ENCODE measurements at places on chromosomes 4 and X.

DNA sequence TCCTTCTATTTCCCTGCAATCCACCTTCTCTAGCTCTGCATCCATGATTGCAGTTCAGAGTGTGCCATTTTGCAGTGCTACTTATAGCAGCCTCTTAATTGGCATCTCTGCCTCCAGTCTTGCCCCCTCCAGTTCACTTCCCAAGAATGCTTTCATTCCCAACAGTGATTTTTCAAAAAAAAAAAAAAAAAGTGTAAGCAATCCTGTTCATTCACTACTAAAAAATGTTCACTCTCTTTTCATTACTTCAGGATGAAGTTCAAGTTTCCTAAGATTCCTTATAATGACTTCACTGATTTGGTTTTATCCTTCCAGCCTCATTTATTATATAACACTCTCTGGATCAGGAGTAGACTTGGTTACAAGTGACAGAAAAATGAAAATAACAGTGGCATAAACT lies 124.7 kb upstream of the LNX1 start:
- no peak for DNase-seq

GRCh38 chr4:153079857-153080391 lies 124.3 kb upstream of the TRIM2 start:
- no peak for DNase-seq

GRCh38 chr4:154516318-154517029 lies 24.9 kb upstream of the DCHS2 start:
- DNase-seq: no peak

DNA sequence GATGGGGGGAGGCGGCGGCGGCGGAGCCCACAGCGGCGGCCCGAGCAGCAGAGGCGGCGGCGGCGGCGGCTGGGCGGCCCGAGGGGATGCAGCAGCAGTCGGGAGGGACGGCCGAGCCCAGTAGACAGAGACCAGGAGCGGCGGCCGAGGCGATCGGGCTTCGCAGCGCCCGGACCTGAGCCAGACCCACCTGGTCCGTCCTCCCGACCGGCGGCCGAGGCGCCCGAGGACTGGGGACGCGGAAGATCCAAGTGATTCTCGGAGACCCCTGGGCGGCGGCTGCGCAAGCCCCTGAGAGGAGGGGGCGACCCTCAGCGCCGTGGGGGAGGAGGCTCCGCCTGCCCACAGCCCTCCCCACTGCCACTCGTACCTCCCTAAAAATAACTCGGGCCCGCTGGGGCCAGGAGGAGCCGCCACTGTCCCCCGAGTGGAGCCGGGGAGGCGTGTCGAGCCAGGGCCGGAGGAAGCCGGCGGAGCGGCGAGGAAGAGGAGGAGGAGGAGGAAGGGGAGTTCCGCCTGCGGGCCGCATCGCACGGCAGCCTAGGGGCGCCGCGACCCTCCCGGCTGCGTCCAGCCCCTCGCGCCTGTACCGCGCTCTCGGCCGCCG lies 608 bp downstream of the RAPGEF2 start:
- DNase-seq: no peak

DNA sequence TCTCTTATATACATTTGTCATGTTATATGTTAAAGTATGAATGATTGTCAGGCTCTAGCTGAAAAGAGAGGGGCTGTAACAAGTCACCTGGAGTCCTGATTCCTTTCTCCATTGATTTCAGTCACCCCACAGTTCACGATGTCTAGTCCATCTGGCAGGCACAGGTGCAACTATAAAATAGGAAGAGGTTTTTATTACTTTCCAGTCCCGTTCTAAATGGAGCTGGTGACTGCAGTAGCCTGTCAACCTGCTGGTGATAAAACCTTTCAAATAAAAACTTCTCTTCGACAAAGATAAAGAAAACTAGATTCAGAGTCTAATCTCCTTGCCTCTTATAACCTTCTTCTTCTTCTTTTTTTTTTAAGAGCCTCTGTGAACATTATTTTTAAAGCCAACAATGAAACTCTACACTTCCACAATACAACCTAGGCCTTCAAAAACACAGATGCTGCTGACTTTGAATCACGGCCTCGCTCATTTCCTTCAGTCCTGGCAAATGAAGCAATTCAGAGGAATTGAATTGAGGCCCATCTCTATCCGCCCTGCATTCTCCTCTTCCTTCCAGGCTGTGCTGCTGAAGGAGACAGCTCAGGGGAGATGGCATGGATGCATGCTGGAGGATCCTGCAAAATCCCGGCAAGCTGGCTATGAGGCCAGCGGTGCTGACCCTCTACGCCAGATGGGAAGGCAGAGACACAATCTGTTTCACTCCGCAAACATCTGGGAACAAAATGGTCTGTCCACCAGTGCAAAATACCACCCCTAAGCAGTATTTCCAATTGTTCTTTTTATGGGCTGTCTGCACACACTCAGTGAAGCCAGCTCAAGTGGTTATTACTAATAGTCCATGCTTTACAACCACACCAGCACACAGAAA lies 27.3 kb upstream of the CDKN2AIP start:
- no peak for DNase-seq

DNA sequence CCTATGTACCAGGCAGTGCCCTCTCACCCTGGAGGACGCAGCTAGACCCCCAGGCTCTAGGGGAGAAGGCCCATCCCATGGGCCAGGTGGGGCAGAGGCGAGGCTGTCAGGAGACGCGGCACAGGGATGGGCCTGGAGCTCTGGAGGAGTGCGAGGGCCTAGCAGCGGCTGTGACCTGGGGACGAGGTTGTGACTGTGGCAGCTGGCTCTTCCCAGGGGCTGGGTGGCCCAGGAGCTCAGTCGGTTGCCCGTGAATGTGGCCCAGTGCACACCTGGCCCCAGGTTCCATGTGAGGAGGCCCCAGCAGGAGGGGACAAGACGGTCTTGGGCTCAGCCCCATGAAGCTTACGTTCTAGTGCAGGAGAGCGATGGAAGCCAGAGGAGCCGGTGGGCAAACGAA lies 31.0 kb upstream of the ADRA2C start:
- DNase-seq: no peak

DNA sequence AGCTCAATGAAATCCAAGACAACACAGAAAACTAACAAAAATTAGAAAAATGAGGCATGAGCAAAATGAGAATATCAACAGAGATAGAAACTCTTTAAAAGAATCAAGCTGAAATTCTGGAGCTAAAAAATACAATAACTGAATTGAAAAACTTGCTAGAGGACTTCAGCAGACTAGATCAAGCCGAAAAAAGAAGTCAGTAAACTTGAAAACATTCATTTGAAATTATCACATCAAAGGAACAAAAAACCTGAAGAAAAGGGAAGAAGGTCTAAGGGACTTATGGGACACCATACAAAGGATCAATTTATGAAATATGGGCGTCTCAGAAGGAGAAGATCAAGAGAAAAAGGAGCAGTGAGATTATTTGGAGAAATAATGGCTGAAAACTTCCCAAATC lies 131.3 kb downstream of the PTCHD1 start:
- no peak for DNase-seq

GRCh38 chrX:68185161-68185560 lies 248.1 kb downstream of the OPHN1 start:
- DNase-seq: no peak

- no peak for DNase-seq
Measured at GRCh38 chrX:135484641-135485289, 35.7 kb upstream of the INTS6L start.

GRCh38 chrX:1941321-1941720 lies 326.5 kb downstream of the ASMT start:
- no peak for DNase-seq

GRCh38 chr4:159562366-159562765 lies 459.5 kb downstream of the RAPGEF2 start:
- DNase-seq: no peak

DNA sequence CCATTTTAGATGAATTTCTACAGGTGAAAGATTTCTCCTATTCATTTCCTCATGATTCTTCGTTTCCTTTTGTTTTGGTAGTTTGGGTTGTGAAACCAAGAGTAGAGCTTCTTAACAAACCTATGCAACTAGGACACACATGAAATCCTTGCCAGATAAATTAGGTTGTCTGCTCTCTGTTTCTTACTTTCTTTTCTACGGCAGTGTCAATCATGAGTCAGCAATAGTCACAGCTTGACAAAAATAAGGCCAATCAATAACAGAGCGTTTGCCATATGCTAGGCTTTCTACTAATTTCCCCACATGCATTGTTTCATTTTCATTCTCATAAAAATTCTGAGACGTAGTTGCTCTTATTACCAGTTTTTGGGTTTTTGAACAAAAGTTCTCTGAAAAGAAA lies 20.3 kb downstream of the CLRN2 start:
- no peak for DNase-seq

GRCh38 chrX:24874604-24875247 lies 141.0 kb downstream of the ARX start:
- DNase-seq: no peak

DNA sequence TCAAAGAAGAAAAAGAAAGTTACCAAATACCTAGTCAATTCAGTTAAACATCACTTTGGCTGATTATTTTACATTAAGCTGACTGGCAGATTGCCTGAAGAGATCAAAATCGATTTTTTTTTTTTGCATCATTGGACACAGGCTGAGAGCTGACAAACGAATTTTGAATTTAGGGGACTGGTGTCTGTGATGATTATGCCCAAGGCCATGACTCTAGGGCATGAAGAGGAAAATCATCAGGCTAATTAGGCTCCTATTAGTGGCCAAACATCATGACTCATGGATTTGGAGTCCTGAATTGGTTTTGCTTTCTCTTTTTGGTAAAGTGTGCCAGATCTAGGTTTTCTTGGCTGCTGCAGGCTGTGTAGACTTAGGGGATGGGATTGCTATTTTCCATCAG lies 829.3 kb upstream of the LCORL start:
- DNase-seq: no peak

DNA sequence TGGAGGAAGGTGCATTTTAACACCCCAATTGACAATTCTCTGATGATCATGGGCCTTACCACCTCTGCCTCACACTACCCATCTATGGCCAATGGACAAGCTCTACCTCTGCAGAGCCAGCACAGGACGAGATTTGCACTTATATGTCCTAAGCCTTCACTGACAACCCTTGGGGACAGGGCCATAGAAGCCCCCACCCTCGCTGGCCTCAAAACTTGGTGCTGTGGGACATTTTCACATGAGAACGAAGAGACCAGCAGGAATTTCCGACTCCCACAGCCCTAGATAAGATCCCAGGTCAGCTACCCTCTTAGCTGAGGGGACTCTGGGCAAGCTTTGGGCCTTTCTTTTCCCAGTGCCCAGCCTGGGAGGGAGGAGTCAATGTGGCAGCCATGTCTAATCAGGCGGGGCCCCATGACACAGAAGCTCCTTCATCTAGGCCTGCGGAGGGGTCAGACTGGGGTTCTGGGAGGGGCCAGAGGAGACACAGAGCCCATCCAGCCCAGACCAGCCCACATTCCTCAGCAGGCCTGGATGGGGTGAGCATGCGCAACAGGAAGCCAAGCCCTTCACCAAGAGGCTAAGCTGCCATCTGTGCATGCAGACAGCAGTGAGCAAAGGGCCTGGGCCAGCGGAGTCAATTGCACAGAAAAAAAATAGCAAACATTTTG lies 12.1 kb downstream of the PJA1 start:
- peak; percentile 83 for DNase-seq

DNA sequence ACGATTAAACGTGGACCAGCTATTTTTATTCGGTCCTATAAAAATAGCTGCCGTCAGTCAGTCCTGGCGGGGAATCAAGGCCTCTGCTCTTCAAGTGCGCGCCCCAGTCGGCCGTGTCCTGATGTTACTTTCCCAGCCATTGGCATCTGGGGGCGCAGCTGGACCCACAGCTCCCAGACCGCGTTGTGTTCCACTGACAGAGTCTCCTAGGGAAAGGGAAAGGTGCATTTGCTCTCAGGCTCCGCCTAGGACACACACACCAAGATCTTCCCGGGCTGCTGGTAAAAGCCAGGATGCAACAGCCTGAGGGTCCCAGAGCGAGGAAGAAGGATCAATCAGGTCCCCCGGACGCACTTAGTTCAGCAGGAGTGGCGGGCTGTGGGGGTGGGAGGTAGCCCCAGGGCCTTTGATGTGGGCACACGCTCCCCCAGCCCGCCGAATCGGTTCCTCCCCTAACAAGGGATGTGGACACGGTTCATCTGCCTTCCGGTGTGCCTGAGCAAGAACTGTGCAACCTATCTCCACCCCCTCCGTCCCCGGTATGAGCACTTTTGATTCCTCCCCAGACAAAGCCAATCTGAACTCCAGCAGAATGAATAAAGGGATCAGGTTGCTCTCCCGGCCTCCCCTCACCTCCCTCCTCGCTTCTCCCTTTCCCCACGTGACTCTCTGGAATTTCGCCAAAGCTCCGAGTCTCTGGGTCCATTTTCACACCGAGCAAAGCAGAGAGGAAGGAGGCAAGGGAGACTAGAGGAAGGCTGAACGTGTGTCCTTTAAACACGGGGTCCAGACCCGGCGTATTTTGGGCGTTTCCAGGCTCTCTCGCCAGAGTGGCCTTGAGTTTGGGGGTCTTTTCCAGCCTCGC lies 626 bp upstream of the FRAS1 start:
- DNase-seq: peak; percentile 85

GRCh38 chr4:44777115-44777514 lies 50.8 kb upstream of the GNPDA2 start:
- DNase-seq: no peak

DNA sequence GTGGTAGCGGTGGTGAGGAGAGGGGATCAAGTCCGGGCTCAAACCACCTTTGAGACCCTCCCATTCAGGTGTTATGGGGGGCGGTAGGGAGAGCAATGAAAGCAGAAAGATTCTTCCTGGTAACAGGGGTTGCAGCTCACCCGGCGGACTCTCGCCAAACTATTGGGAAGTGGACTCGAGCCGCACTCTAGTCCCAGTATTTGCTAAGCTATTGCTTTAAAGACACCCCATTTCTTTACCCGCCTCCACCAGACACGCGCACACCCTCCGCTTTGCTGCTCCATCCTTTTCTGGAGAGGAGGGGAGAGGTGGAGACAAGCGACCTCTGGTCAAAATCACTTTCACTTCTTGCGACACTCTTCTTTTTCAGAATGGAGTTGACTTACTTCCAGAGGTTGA lies 625 bp upstream of the GABRA4 start:
- DNase-seq: no peak

GRCh38 chr4:38605753-38606586 lies 58.0 kb upstream of the KLF3 start:
- no peak for DNase-seq
